ENCODE measurements at places on chromosomes 2 and 18.

DNA sequence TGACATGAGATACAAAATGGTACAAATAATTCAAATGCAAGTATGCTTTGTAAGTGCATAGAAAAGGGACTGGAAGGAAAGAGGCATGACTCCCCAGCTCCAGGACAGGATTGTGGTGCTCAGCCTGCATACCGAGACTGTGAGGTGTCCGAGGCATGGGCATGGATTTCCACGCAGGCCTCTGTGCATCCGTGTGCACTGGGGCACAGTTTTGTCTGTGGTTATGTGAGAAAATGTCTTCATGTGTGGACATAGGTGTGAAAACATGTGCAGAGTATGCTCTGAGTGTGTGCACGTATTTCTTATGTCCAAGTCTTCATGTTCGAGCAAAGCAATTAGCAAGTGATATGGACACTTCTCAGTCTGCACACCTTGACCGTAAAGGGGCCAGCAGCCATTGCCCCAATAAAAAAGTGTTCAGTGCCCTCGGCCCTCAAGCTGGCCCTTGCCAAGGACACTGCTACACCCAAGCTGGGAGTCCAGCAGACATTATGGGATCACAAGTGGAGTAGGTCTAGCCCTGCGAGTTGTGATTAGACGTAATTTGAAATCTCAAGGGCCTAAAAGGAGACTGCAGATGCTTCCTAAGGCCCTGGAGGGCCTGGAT is 120.7 kb downstream of the CYP26B1 start:
- DNase-seq, result no peak

GRCh38 chr2:105739944-105740530 is 4.7 kb upstream of the NCK2 start:
- DNase-seq, result no peak

- DNase-seq, result no peak
Observed at GRCh38 chr2:123303731-123304130, 721.4 kb upstream of the CNTNAP5 start.

DNA sequence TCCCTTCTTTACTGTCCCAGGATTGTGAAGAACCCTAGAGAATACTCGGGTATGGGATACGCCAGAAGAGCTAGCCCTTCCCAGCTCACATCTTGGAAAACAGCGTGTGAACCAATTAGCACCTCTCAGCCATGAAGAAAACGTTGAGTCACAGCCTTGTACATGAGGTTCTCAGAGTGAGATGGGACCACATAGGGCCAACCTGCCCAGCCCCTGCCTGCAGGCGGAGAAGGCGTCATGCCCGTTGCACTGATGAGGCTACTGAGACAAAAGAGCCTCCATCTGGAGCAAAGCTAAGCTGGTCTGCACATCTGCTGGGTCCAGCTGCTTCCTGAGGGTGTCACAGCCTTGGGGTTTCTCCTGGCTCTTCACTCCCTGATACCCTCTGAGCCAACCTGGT is 92.2 kb downstream of the LBH start:
- DNase-seq, result no peak

DNA sequence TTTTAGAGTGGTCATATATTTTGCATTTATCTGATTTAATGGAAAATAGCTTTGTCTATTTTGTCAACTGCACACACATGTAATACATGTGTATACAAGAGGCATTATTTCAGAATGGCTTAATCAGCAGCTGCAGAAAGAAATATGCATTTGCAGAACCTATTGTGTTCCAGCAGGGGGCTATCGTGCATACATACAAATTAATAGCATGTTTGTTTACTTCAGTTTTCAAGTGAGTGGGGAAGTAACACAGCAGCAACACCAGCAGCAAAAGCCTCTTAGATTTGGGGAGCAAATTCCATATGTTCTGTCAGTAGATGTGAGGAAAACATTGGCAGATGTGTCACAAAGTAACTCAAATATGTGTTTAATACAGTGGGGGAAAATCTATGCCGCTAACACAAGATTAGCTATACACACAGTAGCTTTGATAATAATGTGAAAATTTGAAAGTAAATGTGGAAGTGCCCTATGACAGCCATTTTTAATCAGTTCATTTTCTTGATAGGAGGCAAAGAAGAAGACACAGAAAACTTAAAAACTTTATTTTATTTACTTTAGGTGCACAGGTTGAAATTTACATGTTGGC is 218.1 kb downstream of the WDR7 start:
- no peak for DNase-seq

DNA sequence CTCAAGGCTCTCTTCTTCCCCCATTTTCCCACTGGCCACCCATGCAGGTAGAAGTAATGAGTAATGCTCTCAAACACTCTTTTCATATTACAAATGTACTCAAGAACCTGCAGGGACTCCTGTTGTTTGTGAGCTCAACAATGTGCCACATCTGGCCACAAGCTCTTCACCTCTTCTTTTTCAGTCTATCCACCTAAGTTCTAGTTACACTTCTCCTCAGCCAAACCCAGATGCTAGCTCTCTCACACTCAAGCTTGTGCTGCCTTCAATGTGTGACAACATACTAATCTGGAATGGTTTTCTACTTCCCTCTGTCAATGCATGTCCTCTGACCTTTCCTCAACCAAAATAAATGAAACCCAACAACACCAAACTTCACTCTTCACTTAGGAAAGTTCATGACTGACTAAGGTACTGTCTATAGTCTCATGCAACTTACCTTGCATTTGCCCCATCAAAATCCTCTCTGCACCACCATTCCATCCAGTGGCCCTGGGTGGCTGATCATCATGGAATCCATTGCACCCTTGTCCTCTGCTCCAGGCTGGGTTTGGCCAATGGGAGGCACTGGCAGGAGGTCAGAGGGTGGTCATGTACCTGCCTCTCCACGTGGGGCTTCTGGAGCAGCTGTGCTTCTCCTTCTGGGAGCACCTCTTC is 5.3 kb upstream of the IL18R1 start:
- DNase-seq, result no peak

- no peak for DNase-seq
Observed at GRCh38 chr2:227824711-227825110, 11.1 kb downstream of the CCL20 start.

GRCh38 chr18:59960272-59960671 is 60.5 kb downstream of the PMAIP1 start:
- no peak for DNase-seq

GRCh38 chr2:98012561-98012991 is 16.8 kb upstream of the TMEM131 start:
- DNase-seq, result no peak

DNA sequence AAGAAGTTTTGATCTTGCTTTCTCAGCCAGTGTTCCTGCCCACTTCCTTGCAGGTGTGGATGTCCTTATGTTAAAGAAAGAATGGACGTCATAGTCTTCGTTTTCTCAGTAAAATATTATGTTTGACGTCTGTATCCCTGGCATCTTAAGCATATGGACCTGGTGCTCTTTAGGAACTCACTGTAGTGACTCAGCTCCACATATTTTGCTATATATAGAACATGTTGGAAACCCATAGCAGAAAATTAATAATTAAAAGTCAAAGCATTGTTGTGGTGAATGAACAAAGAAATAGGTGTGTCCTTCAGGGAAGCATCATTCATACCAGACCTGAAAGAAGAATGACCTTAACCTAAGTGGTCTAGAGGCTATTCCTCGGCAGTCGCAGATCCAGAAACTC is 196.1 kb downstream of the MCFD2 start:
- no peak for DNase-seq

DNA sequence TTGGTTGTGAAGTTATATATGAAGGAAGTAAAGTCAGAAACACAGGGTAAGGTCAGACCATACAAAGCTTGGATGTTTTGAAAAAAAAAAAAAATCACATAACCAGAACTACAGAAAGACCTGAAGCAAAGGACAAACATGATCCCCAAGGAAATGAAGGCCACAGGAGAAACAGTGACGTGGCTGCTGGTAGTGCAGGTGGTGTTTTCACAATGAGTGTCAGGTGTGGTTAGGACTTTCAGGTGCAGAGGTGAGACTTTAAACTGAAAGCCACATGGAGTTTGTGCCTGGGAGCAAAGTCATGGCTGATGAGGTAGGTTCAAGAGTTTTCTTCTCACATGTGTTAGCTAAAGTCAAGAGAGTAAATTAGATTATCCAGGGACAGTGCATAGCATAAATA is 270.7 kb downstream of the PIEZO2 start:
- DNase-seq, result no peak

DNA sequence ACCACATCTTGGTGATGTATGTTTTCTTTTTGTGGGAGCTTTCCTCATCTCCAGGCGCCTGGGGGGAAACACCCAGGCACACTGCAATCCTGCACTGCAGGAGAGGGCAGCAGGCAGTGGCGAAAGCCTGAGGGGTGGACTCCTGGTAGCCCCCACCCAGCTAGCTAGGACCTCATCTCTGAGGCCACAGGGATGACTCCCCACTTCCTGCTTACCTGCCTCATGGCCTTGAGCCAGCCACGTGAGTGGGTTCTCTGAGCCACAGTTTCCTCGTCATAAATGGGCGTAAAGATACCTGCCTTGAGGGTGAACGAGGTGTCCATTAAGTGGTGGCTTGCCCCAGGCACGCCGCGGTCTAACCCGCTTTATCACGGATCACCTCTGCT is 19.1 kb downstream of the TRAF3IP1 start:
- DNase-seq, result no peak

DNA sequence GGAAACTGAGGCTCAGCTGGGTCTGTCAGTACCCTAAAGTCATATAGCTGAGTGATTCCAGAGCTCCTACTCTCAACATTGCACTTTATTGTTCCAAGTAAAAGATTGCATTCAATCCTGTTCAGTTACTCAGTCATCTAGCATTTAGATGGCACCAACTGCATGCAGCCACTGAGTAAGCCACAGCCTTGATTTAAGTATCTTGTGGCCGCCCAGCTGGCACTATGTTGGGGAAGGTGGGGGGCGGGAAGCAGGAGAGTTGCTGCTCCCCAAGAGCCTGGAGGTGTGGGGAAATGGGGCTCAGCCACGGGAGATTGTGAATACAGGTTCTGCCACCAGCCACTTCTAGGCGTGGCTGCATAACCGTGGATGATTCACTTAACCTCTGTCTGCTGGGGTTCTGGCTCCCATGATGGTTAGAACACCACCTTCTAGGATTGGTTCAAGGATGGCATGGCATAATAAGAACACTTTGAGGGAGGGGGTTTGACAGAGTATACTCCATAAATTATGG is 17.1 kb downstream of the ZFP36L2 start:
- DNase-seq, result no peak

- no peak for DNase-seq
Observed at GRCh38 chr2:210842896-210843295, 286.5 kb downstream of the CPS1 start.

DNA sequence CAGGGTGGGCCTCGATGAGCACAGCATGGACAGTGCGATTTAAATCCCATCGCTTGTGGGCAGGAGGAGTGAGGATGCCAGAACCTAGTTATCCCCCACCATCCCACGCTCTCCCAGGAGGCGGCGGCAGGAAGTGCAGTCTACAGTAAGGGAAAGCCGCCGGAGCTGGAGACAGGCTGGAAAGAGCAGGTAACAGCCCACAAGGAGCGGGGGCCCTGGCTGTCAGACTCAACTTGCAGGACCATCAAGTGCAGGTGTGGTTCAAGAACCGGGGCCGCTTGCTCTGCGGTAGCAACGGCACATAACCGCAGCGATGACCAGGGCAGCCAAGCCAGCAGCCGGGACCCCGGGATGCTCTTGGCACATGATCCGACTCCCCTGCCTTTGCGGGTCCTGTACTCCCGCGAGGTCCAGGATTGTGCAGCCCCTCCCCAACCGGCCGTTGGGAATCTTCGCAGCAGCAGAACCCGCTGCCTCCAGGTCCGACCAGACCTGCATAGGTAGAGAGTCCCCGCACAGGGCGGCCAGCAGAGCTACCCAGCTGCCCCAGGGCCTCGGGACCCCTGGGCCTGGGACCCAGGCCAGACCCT is 82.1 kb downstream of the BIN1 start:
- peak; percentile 14 for DNase-seq

GRCh38 chr2:177281400-177282180 is 17.1 kb upstream of the NFE2L2 start:
- DNase-seq, result no peak

GRCh38 chr2:43312755-43313641 is 86.6 kb upstream of the ZFP36L2 start:
- DNase-seq, result no peak

DNA sequence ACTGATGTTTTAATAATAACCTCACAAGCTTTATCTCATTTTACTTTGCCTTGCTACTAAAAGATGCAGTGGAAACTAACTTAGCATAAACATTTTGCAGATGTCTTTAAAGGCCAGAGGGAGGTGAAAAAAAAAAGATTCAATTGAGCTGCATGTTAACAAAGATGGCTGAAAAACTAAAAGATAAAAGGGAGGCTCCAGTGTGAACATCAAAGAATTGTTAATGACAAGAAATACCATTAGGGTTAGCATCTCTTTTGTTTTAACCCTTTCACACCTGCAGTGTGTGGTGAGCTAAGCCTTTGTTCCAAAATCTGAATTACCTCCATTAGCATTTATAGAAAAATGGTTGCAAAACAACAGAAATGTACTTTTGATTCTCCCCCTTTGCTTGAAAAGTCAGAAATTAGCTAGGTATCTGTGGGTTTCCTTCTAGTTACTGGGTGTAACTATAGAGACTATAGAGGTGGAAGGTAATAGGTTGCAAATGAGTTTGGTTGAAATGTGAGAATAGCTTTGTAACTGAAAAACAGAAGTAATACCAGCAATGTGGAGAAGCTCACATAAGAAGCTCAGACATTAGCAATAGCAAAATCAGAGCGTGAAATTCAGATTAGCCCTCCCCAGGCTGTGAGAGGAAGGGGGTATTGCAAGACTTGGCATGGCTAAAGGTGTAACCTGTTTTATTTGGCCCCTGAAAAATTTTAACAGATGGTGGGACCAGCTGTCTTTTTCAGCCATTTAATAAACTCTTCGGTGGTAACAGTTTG is 34.8 kb upstream of the SP5 start:
- DNase-seq, result no peak

GRCh38 chr18:8695932-8696517 is 9.3 kb upstream of the MTCL1 start:
- DNase-seq, result no peak
